ENCODE measurements at places on chromosomes 5 and 9.

DNA sequence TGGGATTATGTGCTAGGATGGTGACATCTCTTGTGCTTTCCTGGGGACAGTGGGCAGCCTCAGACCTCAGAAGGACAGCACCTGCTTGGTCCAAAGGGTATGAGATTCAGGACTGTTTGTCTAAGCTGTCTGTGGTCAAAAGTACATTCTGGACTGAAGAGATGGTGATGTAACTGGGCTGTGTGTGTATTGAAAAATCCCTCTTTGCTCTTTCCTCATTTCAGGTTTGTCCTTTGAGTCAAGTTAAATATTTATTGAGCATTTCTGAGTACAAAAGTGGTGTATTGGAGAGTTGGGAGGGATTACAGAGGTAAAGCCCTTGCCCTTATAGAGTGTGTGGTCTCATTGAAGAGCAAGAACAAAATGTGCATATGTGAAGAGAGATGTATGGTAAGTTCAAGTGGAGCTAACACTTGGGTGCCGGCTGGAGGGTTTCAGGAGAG, 46.7 kb downstream of the RCL1 start:
- DNase-seq = no peak

- DNase-seq = peak; percentile 85
Measured at GRCh38 chr9:137025517-137025966, 2.5 kb downstream of the ABCA2 start.

- DNase-seq = no peak
Measured at GRCh38 chr5:133065471-133065870, 13.7 kb downstream of the HSPA4 start.

DNA sequence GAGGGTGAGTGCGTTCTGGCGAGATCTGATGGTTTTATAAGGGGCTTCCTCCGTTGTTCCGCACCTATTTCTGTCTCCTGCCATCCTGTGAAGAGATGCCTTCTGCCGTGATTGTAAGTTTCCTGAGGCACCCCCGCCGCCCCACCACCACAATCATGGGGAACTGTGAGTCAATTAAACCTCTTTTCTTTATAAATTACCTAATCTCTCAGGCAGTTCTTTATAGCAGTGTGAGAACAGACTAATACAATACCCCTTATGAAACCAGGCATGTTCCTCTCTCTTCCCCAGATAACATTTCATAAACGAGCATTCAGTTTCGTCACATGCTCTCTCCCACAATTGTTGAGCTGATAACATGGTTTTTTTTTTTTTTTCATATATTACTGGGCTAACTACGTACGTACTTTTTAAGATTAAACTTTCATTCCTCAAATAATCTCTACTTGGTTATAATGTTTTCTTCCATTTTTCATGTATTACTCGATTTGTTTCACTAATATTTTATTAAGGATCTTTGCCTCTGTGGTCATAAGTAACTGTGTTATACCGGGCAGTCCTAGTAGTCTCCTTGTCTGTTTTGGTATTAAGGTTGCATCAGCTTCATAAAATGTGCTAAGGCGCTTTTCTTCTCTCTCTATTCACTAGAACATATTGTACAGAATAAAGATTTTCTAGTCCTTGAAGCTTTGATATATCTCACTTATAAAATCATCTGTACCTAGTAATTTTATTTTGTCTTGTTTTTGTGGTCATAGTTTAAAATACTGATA, 64.9 kb upstream of the MVB12B start:
- DNase-seq = no peak

DNA sequence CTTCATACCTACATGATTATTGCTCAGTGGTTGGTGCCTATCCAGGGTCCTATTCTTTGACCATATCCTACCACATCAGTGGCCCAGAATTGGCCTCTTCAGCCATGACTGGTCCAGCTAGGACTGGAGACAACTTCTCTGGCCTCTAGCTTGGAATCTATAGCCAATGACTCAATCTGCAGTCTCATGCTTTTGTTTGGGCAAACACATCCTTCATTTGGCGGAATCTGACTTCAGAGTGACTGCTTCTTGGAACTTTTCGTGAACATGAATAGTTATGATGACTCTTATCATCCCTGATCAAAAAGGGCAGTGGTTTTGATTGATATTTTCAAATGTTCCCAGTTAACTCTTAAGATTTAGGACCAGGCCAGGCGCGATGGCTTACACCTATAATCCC, 134.1 kb downstream of the PAPPA start:
- no peak for DNase-seq
